Activated CD4-positive, alpha-beta memory T cell treated with anti-CD3 and anti-CD28 coated beads for 36 hours (primary cell): ENCODE measurements at places on chromosomes 2 and 18.

DNA sequence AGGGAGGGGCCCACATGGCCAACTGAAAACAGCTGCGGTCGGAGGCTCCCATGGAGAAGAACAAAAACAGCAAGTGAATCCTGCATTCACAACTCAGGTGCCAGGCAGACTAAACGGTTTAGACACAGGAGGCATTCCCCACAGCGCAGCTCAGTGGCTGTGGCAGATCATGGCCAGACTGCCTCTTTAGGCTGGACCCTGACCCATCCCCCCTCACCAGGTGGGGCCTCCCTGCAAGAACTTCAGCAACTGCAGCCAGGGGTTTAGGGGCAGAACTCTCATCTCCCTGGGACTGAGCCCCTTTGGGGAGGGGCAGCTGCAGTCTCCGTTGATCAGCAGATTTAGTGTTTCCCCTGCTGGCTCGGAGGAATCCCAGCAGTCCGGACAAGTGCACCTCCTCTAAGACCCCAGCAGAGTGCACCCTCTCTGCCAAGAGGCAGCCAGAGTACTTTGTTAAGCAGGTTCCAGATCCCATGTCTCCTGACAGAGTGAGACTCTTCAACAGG is 346.7 kb downstream of the SS18 start:
- DNase-seq, result no peak

- no peak for DNase-seq
Measured at GRCh38 chr2:54895730-54896129, 154.5 kb downstream of the RTN4 start.

GRCh38 chr2:12396699-12397098 is 320.0 kb upstream of the TRIB2 start:
- no peak for DNase-seq

- no peak for DNase-seq
Measured at GRCh38 chr2:43855292-43855691, 16.5 kb downstream of the ABCG8 start.

GRCh38 chr2:204042401-204042800 is 105.8 kb downstream of the ICOS start:
- DNase-seq, result no peak

DNA sequence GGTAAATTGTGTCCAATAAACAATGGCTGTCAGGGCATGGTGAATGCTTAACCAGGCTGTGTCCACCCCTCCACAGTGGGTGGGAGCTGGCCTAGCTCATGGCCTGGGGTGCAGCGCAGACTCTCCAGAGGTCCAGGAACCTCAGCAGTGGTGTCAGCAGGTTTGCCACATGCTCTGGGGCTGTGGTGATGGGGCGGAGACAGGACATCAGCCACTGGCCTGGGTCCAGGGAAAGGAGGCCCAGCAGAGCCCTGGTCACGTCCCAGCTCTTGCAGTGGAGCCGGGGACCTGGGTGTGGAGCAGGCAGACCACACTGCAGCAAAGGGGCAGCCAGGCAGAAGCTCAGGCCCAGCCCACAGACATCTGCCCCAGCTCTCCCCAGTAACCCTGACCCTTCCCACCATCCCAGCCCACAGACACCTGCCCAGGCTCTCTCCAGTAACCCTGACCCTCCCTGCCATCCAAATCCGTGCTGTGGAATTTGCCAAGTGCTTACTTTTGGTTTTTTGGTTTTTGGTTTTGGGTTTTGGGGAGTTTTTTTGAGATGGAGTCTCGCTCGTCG is 13.8 kb upstream of the KIF1A start:
- DNase-seq, result no peak

GRCh38 chr2:58436872-58437271 is 195.7 kb upstream of the FANCL start:
- no peak for DNase-seq

- DNase-seq, result no peak
Measured at GRCh38 chr18:23832911-23833310, 143.7 kb downstream of the LAMA3 start.

DNA sequence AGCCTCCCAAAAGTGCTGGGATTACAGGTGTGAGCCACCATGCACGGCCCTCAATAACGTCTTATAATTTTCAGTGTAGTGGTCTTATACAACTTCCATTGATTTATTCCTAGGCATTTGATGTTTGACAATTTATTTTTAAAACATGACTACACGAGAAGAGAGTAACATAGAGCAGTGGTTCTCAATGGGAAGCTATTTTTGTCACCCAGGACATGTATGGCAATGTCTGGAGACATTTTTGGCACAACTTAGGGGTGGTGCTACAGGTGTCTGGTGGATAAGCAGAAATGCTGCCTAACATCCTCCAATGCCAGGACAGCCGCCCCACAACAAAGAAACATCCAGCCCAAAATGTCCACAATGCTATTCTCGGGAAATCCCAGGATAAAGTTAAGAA is 12.7 kb upstream of the ANXA4 start:
- no peak for DNase-seq

DNA sequence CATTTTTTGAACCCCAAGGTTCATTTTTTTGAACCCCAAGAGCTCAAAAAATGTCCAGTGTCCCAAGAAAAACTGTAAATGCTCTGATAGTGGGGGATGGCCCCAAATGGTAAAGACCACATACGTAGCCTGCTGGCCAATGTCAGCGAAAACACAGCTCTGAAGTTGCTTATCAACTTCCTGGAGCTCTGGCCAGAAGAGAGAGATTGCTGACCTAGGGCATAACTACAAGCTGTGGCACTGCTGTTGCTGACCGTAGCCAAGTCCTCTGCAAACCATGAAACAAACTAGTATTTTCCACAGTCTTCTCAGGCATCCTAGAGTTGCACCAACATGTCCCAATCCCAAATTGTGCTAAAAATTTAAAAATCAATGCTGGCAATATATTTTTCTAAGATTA is 50.9 kb downstream of the REEP1 start:
- no peak for DNase-seq
